T follicular helper cell (primary cell): ENCODE measurements at places on chromosomes 2 and 18.

- DNase-seq: peak; percentile 19
Observed at GRCh38 chr2:10447300-10447894, 730 bp downstream of the ODC1 start.

GRCh38 chr2:106876699-106877098 lies 9.3 kb downstream of the ST6GAL2 start:
- DNase-seq: no peak

GRCh38 chr18:73768043-73768442 lies 379.6 kb downstream of the FBXO15 start:
- no peak for DNase-seq

- DNase-seq: no peak
Observed at GRCh38 chr2:132936791-132937190, 266.8 kb upstream of the LYPD1 start.

DNA sequence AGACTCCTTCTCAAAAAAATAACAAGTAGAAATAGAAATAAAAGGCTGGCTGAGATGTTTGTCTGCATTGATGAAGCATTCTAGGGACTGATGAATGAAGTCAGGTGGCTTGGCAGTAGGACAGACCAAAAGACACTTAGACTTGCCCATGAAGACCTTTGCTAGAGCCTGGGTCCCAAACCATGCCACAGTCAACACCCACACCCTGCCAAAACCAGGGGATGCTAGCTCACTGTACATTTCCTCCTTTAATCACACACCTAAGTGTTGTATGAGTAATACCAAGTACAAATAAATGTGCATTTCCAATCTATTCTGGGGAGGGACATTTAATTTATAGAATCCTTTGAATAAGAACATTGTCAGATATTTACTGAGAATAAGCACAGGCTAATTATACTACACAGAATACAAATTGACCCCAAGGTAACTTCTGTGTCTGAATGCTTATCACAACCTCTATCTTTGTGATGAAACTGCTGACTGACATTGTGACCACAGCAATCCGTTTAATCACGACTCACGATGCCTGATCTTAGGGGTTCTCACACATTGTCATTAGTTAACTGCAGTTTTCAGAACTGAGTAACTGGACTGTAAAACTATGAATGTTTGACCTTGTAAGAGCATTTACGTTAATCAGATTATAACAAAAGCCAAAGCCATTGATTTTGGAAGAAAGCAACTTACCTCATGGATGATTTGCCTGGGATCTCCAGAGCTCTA lies 10.5 kb upstream of the NOL10 start:
- DNase-seq: no peak

- no peak for DNase-seq
Observed at GRCh38 chr2:159140070-159140769, 146.3 kb downstream of the WDSUB1 start.

DNA sequence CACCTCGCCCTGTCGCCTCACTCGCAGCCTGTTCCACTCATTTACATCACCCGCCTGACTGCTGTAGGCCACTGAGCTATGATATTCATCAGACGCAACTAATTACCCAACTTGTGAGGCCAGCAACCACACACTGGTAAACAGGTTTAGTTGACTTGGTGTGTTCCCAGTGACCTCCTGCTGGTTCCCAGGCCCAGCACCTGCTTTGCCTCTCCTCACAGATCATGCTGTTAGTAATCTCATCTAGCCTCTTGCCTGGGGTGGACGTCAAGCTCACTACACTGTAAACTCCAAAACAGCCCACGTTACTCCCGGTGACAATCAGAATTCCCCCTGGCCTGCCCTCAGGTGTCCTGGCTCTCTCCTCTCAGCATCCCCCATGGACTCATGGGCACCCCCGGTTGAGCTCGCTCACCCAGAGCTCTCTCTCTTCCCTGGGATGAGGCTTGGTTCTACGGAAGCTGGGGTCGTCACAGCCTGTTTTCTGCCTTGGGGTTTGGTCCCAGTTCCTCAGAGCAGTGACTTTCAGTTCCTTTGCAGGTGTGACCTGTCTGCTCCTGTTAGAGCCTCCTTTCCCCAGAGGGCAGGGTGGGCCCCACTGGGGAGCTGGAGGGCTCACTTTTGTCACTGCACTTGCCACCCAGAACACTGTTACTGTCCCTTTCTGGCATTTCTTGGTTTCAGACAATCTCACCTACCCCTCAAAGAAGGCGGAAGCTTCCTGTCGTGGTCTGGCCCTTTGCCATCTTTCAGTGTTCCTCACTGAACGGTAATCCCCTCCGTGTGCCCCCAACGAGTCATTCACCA lies 40.3 kb downstream of the INPP5D start:
- peak; percentile 22 for DNase-seq

DNA sequence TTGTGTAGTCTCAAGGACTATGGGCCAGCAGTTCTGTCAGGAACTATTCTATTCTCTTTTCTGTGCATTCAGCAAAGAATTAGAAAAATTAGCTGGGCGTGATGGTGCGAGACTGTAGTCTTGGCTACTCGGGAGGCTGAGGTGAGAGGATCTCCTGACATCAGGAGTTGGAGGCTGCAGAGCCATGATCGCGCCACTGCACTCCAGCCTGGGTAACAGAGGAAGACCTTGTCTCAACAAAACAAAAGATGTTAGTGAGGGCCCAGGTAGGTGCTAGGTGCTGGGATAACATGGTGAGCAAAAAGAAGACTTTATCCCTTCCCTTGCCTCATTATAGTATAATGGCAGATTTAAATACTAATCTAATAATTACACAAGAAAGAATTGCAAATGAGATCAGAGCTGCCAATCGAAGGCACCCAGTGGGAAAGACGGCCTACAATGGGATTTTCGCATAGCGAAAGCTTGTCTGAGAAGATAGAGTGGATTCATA lies 447 bp upstream of the MRPL19 start:
- DNase-seq: no peak

DNA sequence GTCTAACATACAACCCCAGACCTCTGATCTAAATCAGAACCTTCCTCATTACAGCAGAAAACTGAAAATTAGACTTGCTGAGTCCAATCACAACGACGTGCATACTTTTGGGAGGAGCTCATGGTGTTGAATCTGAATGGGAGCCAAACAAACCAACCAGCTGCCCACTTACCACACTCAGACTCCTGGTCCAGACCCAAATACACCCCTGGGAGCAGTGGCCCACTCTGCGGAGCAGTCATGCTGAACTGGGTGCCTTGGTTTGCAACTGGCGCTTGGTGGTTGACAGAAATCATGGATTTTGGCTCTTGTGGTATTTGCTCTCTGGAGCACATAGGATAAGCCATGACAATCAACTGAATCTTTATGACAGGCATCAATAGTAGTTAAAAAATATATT lies 253.6 kb upstream of the TNP1 start:
- no peak for DNase-seq

GRCh38 chr2:85490861-85491755 lies 47.9 kb upstream of the MAT2A start:
- no peak for DNase-seq

- no peak for DNase-seq
Observed at GRCh38 chr2:176109192-176109901, 2.3 kb downstream of the HOXD11 start.

DNA sequence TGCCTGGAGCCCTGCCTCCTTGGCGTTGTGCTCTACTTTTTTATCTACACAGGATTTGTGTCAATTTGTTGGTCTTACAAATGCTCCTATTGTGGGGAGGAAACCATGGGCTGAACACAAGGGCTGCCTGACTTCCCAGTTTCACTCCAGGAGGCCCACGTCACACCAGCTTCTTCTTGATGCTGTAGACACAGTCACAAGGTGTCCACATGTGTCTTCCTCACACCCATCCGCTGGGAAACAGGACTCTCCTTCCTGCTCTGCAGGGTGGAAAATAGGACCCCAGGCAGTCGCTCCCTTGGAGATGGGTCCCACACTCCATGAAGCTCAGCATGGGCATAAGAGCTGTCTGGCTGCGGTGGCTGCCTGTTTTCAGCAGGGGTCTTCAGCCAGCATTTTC lies 468.2 kb downstream of the EPHA4 start:
- no peak for DNase-seq

DNA sequence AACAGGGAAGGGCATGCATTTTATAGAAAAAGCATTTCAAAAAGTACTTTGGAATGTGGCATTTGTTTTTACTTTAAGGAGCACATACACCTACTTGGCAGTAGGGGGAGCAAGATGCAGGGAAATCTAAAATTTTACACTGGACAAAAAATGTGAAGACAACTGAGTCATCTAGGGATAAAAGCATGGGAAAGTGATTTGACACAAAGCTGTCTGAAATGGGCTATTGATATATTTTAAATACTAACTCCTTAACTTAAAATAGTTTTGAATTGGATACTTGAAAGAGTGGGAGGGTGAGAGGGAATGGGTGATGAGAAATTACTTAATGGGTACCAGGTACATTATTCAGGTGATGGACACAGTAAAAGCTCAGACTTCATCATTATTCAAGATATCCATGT lies 15.8 kb downstream of the TMEM200C start:
- no peak for DNase-seq

GRCh38 chr18:50632895-50633515 lies 73.1 kb downstream of the MAPK4 start:
- DNase-seq: no peak

DNA sequence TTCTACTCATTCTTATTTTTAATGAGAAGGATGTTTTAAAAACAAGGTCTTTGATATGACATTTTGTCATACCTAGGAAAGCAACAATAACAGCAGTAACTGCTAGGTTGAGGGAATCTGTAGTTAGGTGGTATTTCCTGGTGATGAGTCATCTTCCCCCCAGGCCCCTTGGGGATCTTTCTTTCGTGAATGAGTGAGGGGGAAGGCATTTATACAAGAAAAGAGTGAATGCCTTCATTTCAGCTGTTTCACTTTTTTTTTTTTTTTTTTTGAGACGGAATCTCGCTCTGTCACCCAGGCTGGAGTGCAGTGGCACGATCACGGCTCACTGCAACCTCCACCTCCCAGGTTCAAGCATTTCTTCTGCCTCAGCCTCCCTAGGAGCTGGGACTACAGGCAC lies 108.6 kb downstream of the MAP4K4 start:
- no peak for DNase-seq

DNA sequence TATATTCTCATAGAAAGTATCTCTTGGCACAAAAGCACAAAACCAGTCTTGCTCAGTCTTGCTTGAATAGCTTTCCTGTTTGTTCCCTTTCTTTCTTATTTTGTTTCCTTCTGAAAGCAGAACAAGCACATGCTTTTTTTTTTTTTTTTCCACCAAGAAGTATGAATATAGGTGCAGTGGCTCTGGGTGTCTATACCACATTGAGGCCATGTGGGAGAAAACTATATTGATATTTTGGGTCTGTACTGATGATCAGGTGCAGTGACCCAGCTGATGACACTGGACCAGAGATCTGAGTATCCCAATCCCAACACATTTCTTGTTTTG lies 28.7 kb downstream of the GEMIN6 start:
- no peak for DNase-seq

- no peak for DNase-seq
Observed at GRCh38 chr18:6399776-6400175, 14.9 kb downstream of the L3MBTL4 start.

- no peak for DNase-seq
Observed at GRCh38 chr18:40985436-40985835, 969.6 kb upstream of the PIK3C3 start.

DNA sequence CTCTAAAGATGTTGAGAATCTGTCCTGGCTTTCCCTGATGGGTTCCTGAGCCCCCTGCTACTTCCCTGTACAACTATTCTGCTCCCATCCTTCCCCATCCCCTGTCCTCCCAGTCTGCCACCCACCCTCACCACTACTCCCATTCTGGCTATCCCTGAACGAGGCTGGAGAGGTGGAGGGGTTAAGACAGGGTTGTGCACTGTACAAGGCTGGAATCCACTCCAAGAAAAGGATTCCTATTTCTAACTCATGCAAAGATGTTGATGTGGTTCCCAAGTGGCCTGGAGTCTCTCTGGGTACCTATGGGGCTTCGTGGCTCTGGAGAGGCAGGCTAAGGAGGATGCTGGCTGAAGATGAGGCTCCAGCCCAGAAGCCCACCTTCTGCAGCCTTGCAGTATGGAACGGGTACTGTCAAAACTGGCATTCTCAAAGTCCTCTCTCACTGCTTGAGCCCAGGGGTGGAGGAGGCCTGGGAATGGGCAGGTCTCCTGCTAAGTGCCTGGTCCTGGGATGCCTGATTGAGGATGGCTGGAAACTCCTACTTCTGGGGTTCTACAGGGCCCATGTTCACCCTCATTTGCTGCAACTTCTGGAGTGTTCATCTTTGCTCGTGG lies 1.3 kb upstream of the FEV start:
- no peak for DNase-seq

- no peak for DNase-seq
Observed at GRCh38 chr2:194346193-194346592, 1310.8 kb upstream of the SLC39A10 start.

DNA sequence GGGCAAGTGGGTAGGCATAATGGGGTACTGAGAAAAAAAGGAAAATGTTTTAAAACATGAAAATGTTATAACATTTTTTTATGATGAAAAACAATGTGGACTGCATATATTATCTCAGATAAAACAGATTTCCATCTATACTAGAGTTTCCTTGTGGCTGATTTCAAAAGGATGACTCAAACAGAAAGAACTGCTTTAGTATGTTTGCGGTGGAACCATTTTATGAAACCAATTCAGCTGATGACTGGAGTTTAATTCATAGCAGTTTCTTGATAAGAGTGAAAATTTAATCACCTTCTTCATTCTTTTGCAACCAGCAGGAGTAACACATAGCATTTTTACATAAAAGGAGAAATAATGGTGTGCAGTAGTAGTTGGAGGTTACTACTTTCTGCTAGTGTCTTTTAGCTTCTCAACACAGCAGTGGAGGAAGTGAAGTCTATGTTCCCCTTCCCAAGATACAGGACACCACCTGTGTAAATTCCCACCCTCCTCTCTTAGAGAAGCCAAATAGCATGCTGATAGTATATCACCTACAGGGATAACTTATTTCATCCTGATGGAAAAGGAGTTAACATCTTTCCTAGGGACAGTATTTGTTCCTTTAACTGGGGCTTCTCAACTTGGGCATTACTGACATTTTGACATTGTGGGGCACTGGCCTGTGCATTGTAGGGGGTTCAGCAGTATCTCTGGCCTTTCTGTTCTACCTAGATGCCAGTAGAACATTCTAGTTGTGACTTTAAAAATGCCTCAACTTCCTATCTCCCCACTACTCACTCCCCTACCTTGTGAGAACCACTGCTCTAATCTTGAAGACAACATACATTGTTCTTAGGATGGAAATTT lies 29.9 kb downstream of the PELI1 start:
- no peak for DNase-seq
